Brain (organoid and tissue), 16 donors: ENCODE measurements at places on chromosomes 1 and 21. TPM values are rescaled to one million over a fixed set of nuclear protein-coding genes. Genes with fewer than 3 reads are reported as not detected.

ACKR1 gene
- 10.7 TPM for polyA plus RNA-seq

FMO1 gene
- polyA plus RNA-seq = 0.58 TPM

LRRC3 gene
- 9.3 TPM for polyA plus RNA-seq

CKS1B gene
- polyA plus RNA-seq = 183 TPM

PRR9 gene
- not detected for polyA plus RNA-seq

CYP4A22 gene
- polyA plus RNA-seq = not detected

CELA2A gene
- not detected for polyA plus RNA-seq

GRCh38 chr1:239616673-239617072 lies 230.3 kb downstream of the CHRM3 start:
- no peak for DNase-seq

DNA sequence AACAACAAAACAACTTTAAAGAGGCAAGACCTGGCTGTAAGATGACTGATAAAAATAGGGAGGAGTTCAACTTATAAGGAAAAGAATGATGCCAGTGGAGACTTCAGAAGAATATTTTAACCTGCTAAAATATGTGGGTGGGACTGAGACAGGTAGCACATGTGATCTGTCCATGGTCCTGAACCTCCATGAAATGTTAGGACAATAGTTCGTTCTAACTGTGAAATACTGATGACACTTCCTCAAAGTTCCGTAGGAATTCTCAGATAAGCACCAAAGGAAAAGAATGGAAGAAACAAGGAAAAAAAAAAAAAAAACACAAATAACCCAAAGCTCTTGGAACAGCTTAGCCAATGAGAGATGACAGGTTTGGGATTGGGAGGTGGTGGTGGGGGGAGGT lies 44.7 kb downstream of the CDC42BPA start:
- no peak for DNase-seq

- DNase-seq = no peak
These were observed 20.5 kb upstream of the SMYD3 start for GRCh38 chr1:246527402-246528088.

- no peak for DNase-seq
These were observed 88.5 kb upstream of the DAB1 start for GRCh38 chr1:57512386-57512785.

DNA sequence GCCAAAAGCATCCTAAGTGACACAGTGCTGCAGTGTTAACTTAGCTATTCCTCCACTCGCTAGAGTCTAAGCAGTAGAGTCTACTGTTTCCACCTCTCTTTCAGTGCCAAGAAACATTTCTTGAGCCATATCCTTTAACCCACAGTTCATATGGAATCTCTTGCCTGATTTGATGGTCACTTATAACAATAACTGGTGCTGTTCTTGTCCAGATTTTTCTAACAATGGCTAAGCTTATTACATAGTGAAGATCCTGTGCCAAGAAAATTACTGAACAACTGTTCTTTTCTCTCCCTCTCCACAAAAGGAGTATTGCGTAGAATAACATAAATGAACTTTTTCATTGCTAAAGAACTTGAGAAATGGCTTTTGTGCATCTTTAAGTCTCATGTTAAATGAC lies 121.3 kb downstream of the CDC7 start:
- no peak for DNase-seq

GRCh38 chr1:63612971-63613370 lies 19.8 kb downstream of the PGM1 start:
- no peak for DNase-seq

GRCh38 chr1:143691971-143692529 lies 279.7 kb downstream of the FAM72C start:
- no peak for DNase-seq

DNA sequence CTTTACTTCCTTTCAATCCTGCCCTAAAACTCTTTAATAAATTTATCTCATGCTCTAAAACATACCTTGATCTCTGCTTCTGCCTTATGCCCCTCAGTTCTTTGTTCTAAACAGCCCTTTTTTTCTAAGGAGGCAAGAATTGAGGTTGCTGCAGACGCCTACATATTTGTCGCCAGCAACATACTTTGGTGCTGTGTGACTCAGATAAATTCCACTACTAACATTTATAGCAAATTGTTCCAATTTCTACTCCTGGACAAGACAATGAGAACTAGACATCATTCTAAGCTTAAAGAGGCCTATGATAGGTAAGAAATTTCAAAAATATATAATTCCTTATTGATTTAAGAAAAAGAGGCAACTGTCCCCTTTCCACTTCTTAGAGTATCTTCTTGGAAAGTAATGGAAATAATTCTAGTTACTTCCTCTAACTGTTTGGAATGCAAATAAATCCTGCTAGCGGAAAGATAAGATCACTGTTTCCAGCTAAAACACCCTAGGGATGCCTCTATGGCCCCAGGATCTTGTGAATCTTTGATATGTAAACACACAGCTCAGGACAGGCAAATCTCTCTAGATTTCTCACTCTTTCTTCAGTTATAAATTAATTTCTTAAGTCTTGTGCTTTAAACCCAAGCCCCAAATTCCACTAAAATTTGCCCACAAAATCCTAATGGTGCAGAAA lies 869.1 kb downstream of the KCNT2 start:
- DNase-seq = no peak

GRCh38 chr1:206447792-206448191 lies 22.5 kb upstream of the IKBKE start:
- DNase-seq = no peak

DNA sequence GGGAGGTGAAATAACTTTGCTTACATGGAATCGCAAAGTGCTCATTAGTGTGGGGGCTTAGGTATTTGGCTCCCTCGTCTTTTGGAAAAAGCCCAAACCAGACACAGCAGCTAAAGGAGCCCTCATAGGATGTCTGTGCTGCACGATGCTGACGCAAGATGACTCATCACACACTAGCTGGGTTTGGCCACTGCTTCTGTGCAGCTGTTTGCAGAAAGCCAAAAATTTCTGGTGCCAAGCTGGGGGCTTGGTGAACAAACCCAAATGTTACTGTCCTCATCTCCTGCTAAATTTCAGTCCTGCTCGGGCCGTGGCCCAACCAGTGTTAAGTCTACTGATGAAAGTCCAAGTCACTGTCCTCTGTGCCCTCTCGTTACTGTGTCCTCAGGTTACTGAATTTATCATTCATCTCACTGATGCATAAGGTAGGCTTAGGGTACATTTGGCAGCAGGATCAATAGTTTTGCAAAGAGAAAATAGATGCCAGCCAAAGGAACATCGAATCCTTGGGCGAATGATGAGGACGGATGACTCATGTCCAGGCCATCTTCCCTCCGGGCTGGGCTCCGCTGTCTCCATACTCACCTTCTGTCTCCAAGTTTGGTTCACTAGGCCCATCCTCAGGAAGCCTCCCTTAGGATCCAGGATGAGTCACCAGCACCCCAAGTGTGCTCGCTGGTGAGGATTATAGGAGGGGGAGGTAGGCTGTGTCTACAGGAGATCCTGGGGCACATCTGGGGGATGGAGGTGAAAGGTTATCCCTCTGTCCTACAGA lies 177.7 kb downstream of the ADSS2 start:
- no peak for DNase-seq

- no peak for DNase-seq
These were observed 85.3 kb downstream of the DISP3 start for GRCh38 chr1:11564237-11564636.

DNA sequence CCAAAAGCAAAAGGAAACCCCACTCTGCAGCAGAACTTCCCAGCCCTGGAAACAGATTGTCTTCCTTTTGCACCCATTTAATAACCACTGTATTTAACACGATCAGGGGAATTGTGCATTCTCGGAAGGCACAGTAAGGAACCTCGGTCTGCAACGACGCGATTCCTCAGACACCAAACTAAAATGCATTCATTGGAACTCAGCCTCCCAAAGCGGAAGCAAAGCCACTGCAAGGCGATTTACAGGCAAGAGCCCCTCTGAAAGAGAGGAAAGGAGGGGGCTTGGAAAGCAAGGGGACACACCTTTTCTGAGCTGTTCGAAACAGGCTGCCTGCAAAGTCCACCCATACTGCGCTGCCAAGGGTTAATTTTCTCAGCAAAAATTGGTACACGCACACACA lies 297.7 kb downstream of the OMA1 start:
- DNase-seq = peak; percentile 59

GRCh38 chr1:233641029-233641428 lies 27.1 kb downstream of the KCNK1 start:
- DNase-seq = no peak

DNA sequence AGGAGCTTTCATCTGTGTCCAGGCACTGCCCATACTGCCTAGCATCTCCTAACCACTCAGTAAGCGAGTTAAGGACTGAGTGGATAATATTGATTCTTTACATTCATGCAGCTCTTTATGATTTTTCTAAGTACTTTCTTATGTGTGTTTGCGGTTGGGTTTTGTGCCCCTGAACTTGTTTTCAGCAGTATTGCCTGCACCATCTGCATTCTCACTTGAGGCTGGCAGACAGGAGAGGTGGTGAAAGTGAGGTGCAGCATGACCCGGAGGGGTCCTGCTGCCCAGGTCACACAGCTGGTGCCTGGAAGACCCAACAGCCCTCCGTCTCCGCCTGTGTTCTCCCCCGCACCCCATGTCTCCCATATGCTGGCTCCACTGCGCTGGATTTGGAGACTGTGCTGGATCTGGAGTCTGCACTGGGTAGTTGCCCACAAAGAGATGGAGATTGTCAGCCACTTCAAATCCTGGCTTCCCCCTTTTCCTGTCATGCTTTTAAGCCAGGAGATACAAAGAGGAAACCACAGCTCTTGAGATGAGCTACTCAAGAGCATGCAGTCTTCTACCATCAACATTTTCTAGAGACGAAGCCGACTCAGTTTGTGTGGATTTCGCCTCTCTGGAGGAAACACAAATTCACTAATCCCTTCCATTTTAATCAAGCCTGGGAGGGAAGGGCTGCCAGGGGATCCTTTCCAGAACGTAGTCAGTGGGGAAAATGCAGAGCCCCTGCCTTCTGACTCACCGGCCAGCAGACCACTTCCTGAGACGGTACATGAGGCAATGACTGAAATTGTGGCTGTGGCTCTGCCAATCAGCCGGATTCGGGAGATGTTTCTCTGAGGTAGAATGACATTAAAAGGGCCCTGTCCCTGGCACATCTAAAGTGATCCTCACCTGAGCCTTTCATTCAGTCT lies 71.7 kb upstream of the ANGPTL1 start:
- no peak for DNase-seq

DNA sequence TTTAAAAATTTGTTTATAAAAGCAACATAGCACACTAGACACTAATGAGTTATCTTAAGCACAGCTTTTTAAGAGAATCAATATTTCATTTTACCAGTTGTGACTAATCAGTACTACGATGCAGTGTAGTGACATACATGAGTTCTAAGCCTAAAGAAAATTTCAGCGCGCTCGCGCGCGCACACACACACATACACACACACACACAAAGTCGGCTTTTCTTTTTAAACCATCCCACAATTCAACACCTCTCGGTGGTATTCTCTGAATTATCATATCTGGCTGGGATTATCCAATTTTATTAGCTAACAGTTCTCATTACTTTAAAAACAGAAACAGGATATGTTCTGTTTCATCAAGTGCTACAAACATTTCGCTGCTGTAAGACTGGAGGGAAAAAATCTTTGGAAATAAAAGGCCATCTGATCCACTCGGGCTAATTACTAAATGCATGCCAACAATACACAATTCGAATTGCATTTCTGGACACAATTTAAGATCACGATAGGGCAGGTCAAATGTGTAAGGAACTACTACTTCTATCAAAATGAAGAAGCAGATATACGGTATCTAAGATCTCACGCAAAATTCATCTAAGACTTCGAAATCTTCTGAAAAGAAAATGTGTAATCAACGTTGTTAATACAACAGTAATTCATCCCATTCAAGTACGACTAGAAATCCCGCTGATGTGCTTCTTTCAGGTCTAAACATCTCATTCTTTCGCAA lies 1.2 kb downstream of the TUT4 start:
- peak; percentile 68 for DNase-seq
